IMR-90 (cell line): ENCODE measurements at places on chromosomes 3 and 15. TPM values are rescaled to one million over a fixed set of nuclear protein-coding genes. Genes with fewer than 3 reads are reported as not detected.

ZNF620 gene
- 0.72 and 0.83 TPM in 2 replicates for total RNA-seq

PPP1R14D gene
- not detected in 2 replicates for total RNA-seq

LMCD1 gene
- 33.6 and 50.0 TPM in 2 replicates for total RNA-seq

CCDC39 gene
- total RNA-seq, result not detected in 2 replicates

TUBGCP5 gene
- total RNA-seq, result 19.4 and 20.0 TPM in 2 replicates

SGO1 gene
- total RNA-seq, result 5.2 and 8.1 TPM in 2 replicates

DNA sequence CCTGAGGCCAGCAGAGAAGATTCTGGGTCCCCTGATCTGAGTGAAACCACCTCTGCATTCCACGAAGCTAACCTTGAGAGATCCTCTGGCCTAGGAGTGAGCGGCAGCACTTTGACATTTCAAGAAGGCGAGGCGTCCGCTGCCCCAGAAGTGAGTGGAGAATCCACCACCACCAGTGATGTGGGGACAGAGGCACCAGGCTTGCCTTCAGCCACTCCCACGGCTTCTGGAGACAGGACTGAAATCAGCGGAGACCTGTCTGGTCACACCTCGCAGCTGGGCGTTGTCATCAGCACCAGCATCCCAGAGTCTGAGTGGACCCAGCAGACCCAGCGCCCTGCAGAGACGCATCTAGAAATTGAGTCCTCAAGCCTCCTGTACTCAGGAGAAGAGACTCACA, 36.4 kb downstream of the HAPLN3 start:
- no peak for DNase-seq

- no peak for DNase-seq
Measured at GRCh38 chr3:63706321-63707085, 54.0 kb downstream of the SNTN start.

DNA sequence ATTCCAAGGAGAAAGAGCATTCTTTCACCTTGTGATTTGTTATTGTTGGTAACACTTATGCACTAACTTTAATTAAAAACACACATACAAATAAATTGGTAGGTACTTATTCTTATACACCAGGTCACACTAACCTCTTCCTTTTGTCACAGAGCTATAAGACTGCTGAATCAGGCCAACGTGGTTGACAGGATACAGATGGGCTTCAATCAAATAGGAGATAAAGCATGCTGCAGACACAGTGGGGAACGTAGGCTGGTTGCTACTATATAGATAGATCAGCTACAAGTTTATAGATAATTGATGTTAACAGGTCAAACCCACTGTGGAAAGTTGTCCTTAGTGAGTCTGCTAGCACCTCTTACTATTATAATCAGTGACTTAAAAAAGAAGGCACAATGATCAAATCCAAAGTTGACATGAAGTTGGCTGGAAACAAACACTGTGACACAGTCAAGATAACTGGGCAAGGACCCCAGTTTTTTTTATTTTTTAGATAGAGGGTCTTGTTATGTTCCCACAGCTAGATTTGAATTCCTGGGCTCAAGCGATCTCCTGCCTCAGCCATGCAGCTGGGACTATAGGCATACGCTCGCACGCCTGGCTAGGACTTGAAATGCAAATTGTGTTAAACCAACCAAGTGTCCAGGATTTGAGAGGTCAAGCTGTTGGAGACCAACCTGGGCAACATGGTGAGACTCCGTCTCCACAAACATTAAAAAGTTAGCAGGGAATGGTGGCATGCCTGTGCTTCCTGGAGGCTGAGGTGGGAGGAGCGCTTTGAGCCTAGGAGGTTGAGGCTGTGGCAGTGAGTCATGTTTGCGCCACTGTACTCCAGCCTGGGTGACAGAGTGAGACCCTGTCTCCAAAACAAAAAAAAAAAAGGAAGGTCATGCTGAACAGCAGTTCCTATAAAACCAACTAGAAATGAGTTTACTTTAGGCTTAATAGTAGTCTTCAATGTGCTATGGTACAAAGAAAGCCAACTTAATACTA, 97.9 kb upstream of the MEX3B start:
- no peak for DNase-seq

DNA sequence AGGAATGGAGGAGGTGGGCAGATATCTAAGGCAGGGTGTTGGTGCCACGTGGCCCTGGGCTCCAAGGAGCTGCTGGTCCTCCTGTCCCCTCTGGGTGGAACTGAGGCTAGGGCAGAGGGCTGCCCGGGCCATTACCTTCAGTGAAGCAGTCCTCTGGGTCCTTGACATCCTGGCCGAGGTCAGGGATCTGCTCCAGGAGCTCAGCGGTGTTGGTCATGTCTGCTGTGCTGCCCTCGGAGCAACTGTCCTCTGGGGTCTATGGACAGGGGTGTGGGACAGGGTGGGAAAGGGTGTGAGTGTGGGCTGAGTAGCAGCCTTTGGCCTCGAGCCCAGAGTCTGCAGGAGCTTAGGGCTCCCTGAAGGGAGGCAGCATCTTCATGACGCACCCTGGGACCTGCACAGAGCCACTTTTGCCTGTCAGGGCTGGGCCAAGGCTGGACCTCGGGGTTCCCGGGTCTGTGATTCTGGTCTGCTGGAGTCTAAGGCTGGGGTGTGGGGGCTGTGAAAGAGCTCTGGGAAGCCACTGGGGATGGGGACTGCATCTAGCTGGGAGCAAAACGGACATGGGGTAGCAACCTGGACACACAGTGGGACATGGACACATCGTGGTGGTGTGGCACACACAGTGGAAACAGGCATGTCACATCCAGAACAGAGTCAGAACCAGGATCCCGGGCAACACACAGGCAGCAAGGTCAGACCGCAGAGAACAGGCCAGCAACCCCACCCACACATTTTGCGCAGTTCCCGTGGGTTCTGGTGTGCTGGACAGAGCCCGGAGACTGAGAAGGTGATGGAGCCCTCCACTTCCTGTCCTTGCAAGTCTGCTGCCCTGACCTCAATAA, 72.7 kb downstream of the SCN5A start:
- no peak for DNase-seq
